ENCODE measurements at places on chromosomes 2 and 18.

DNA sequence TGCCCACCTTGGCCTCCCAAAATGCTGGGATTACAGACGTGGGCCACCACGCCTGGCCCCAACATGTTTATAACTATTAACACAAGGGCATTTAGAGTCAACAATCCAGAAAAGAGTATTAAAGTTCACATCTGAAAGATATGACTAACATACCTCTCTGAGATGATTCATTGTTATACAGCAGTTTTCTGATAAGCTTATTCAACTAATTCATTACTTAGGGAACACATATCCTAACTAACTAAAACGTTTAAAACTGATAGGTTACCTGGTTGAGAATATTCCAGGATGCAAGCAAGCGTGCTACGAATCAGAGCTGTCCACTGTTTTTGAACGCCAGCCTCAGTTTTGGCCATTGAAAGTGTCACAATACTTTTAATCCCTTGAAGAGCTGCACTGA lies 34.0 kb upstream of the STRN start:
- DNase-seq = no peak

GRCh38 chr2:160666154-160667060 lies 172.8 kb upstream of the RBMS1 start:
- peak; percentile 70 for DNase-seq

- DNase-seq = no peak
Observed at GRCh38 chr2:101179982-101180381, 28.8 kb upstream of the TBC1D8 start.

DNA sequence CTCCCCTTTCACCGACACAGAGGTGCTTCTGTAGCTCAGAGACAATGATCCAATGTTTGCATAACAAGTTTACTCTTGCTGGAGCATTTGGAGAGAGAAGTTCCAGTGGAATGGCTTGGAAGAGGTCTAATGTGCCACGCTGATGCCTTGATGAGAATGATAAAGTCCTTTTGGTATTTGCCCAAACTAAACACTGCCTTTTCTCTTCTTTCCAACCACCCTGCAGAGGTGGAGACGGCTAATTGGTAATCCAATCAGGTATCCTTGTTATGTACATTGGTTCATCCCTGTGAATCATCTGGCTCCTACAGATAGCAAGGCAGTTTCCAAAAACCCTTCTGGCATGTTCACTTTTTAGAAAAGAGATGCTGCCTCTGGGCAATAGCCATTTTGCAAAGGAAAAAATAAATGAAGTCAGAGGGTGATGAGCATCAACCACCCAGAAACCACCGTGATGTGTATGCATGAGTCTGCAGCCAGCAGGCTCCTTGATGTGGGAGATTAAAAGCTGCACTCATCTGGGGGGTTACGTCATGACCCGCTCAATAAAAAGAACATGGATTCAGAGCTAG lies 40.6 kb downstream of the KIAA2012 start:
- DNase-seq = no peak

All from HS-27A (cell line).